CD4-positive, CD25-positive, alpha-beta regulatory T cell (primary cell): ENCODE measurements at places on chromosomes 5 and 9.

DNA sequence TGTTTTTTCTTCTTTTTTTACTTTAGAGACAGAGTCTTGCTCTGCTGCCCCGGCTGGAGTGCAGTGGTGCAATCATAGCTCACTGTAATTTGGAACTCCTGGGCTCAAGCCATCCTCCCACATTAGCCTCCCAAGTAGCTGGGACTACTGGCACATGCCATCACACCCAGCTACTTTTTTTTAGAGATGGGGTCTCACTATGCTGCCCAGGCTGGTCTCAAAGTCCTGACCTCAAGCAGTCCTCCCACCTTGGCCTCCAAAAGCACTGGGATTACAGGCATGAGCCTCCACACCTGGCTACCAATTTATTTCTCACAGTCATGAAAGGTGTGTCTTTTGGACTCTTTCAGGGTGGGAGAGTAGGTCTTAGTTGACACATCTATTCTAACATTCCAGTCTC is 83.0 kb upstream of the FAM120A start:
- no peak for DNase-seq

DNA sequence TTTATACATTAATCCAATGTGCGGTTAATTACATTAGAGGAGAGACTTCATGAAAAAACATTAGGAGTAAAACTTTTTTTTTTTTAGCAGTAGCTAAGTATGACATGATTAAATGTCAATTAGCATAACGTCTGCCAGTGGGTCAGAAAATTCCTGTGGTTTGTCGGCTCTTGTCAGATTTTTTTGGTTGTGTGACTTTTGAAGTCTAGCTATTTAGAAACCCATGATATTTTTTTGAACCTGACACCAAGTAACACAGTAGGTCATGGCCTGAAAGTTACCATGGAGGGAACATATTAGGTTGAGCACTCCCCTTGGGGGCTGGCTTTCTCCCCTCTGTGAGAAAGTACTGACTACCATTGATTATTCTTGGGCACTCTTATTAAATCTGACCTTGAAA is 84.8 kb upstream of the ALDH1A1 start:
- DNase-seq = no peak

DNA sequence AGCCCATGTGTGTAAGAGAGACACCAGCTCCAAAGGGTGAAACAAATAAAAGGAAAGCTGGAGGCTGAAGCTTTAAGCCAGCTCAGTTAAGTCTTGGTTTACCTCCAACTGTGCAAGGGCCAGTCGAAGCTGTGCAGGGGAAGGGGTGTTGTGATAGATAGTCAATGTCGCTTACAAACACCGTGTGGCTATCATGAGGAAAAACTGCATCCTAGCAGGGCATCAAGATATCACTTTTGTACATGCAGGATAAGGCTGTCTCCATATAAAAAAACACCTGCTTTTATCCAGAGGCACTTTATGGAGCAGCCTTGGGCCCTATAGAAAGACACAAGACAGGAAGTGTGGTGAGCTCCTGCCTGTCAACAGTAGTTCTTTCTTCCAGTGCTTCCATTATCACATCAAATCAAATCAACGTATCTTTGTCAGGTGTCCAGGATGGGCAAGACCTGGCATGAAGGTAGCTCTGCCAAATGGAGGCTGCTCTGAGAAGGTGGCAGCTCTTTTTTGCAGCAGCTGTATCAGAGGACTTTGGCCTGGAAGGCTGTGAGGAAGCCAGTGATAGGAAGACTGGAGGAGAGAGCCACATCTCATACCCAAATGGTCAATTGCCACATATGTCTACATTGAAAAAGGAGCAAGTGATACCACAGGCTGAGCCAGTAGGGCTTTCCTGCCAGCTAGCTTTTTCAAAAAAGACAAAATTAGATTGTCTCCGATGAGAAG is 29.3 kb upstream of the SELENOP start:
- DNase-seq = no peak

DNA sequence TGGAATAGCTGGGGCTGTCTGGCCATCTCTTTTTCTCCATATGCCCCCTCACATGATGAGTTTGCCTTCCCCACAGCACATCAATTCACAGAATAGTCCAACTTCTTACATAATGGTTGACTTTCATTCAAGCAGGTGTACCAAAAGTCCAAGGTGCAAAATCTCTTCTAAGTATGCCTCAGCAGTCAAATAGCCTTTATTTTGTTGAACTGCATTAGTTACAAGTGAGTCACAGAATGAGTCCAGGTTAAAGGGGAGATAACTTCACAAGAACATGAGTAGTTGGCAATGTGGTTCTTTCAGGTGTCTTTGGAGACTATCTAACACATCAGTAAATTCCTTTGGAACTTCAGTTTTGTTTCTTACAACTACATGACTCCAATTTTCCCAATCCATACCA is 672.5 kb downstream of the PRELID2 start:
- no peak for DNase-seq

- no peak for DNase-seq
These were observed 134.5 kb upstream of the SPEF2 start for GRCh38 chr5:35483191-35483590.

DNA sequence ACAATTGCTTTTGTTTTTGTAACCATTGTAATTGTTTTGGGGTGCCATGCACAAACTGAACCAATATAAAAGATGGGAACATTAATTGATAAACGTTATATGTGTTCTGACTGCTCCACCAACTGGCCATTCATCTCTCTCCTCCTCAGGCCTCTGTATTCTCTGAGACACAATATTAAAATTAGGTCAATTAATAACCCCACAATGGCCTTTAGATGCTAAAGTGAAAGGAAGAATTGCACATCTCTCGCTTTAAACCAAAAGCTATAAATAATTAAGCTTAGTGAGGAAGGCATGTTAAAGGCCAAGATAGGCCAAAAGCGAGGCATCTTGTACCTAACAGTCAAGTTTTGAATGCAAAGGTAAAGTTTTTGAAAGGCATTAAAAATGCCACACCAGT is 448.4 kb upstream of the ITGA1 start:
- no peak for DNase-seq

DNA sequence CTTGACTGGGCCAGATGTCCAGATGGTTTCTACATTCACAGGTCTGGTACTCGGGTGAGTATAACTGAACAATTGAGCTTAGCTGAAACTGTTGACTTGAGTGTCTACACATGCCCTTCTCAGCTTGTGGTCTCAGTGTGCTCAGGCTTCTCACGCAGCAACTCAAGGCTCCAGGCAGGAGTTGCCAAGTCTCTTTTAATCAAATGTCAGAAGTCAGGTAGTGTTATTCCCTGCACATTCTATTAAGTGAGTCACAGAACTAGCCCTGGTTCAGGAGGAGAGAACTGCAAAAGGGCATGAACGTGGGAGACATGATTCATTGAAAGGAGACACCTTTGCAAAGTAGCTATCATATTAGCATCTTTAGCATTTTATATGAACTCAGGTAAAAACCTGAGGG is 199.3 kb upstream of the ACTBL2 start:
- DNase-seq = no peak

- no peak for DNase-seq
These were observed 79.6 kb downstream of the PDE4D start for GRCh38 chr5:59813761-59814536.

DNA sequence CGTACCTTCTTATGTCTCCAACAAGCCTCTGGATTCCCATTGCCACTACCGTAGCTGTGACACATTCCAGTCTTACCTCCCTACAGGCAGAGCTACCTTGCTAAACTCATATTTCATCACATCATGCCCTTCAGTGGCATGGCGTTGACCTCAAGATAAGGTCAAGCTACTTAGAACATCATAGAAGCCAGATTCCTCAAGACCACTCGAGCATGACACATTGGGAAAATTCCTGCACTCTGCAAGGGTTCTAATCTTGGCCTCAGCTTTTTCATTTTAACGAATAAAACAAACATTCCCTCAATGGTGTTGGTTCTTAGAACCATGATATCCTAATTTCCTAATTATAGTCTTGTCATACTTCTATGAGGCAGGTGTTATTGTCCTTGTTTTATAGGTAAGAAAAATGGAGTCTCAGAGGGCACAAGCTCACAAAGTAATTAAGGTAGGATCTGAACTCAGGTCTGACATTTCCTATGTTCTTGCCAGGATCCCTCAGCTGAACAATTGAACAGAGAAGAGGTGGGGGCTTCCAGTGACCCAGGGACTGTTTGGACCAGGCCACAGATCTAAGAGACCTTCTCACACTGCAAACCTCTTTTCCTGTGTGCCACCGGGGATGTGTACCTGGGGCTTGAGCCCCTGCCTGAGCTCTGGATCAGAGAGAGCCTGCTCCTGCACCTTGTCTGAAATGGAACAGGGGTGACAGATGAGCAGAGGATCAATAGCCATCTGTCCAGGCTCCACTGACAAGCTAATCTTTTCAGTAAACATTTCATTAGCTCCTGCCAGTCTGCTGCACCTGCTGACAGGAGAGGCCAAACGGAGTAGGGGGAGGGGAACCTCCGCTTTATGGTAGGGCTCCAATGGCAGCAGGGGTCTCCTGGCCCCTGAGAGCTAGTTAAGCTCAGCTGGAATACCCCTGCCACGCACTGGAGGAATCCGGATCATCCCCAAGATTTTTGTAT is 49.3 kb downstream of the ALG2 start:
- DNase-seq = no peak

- DNase-seq = no peak
These were observed 56.9 kb upstream of the TBC1D2 start for GRCh38 chr9:98312365-98312764.

- no peak for DNase-seq
These were observed 35.6 kb downstream of the PLAC8L1 start for GRCh38 chr5:146069780-146070099.

DNA sequence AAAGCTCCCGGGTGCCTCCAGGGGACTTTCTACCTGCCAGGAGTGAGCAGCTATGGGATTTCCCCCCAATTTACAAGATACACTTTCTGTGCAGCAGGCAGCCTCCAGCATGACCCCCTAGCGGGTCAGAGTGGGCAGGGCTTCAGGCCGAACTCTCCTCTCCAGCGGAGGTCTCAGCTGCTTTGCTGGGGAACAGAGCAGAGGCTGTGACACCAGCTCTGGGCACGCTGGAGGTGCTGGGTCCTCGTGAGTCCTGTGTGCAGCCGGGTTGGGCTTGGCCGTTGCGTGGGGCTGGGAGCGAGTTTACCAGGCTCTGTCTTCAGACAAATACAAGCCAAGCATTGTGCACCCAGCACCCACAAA is 2.9 kb downstream of the NRARP start:
- no peak for DNase-seq

DNA sequence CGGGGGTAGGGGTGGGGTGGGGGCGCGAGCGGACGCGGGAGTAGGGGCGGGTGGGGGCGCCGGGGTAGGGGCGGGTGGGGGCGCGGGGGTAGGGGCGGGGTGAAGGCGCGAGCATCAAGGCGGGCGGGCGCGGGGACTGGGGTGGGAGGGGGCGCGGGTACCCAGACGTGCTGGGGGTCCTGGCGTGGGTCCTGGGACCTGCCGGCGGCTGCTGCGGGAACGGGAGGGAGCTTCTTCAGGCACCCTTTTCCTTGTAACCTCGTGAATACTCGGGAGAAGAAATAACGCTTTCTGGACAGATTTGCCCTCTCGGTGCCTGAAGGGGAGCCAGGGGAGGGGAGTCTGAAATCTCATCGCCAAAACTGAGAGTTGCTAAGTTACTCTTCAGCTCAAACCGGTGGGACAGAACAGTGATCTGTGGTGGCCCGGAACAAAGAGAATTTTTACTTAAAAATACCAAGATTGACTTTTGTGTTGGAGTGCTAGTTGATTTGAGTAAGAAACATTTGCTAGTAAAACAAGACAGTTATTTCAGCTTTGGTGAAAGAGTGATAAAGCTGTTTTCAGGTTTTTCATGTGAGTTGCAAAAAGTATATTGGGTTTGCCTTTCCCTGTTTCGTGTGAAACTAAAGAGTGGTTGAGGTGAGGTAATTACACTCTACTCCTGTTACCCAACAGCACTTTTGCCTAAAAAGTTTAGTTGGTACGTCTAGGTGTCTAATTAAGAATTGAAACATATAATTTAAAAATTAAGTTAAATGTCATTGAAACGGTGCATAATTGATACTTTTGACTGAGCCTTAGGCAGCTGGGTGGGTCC is 643 bp downstream of the PLEKHG4B start:
- DNase-seq = no peak

DNA sequence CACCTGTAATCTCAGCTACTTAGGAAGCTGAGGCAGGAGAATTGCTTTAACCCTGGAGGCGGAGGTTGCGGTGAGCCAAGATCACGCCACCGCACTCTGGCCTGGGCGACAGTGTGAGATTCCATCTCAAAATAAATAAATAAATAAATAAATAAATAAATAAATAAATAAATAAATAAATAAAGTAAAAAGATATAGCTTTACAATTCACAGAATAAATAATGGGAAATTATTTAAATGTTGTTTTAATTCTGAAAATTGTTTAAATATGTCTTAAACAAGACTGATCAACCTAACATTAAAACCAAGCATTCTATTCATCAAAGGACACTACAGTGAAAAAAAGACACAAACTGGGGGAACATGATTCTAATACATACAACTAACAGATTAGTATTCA is 357.1 kb downstream of the CTNND2 start:
- DNase-seq = no peak

- DNase-seq = no peak
These were observed 279.1 kb downstream of the TRIM32 start for GRCh38 chr9:116966199-116966598.

- DNase-seq = no peak
These were observed 63.4 kb upstream of the RNU6ATAC start for GRCh38 chr9:134227451-134228411.

- DNase-seq = no peak
These were observed at the start of gene ZNF618 for GRCh38 chr9:113876151-113876992. ZNF618 (plus strand) TSS chr9:113876309; CDS start chr9:113876381, 72 bp downstream.

GRCh38 chr9:97388721-97389238 is 23.1 kb upstream of the TDRD7 start:
- peak; percentile 26 for DNase-seq

GRCh38 chr5:178289438-178289837 is 56.8 kb upstream of the PHYKPL start:
- DNase-seq = no peak

DNA sequence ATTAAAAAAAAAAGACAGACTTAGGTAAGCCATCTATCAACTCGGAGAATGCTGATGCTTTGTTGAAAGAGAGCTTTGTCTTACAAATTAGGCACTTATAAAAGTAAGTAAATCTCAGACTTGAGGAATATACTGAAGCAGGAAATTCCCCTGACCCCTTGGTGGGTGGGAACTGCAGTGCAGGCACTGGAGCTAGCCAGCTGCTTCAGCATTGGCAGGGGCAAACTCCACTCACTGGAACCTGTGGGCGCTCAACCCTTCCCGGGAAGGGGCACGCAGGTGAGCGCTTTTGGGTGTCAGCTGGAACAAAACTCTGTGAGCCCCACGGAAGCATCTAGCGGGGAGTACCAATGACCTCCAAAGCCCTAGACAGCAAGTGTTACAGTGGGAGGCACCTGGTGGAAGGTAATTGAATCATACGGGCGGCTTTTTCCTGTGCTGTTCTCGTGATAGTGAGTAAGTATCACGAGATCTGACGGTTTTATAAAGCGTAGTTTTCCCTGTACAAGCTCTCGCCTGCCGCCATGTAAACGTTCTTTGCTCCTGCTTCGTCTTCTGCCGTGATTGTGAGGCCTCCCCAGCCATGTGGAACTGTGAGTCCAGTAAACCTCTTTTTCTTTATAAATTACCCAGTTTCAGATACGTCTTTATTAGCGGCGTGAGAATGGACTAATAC is 628.0 kb upstream of the CDH18 start:
- no peak for DNase-seq
